ENCODE measurements at places on chromosomes 4 and X.

DNA sequence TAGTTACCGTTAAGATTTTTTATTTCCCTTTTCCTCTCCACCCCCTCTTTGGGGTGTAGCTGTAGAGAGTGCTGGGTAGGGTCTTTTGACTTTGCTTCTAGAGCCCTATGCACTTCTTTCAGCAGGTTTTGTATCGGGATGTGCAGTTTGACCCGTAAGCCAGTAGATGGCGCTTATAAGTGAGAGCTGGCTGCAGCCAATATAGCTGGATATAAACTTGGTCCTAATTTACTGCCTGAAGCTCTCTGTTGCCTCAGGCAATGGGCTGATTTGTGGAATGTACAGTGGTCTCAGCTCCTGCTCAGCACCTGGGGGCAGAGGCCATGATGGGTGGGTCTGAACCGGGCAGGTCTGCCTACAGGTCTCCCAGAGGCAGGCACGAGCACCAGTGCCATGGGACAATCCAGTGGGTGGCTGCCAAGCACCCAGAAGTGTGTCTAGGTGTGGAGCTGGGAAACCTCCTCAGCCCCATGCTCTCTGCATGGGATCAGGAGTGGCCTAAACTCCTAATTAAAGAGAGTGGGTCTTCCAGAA is 146.5 kb downstream of the SPANXN1 start:
- DNase-seq, result no peak

GRCh38 chrX:39204353-39204752 is 403.1 kb downstream of the MID1IP1 start:
- no peak for DNase-seq

- DNase-seq, result no peak
These were observed 121.9 kb upstream of the SMIM10 start for GRCh38 chrX:134868771-134869495.

DNA sequence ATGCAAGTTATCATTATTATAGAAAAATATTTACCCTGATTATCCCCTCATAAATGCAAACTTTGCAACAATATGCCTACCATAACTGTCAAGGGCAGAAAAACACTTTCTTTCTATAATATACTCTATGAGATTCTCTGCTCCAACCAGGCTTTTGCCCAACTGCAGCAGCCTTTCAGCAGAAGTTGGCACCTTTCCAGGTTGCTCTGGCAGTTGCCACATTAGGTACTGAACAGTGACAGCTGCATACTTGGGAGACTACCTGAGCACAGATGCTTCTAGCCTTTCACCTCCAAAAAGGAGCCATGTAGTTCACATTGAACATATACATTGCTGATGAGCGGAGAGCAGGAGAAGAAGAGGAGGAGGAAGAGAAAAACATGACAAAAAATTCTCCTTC is 69.5 kb upstream of the BRWD3 start:
- DNase-seq, result no peak

GRCh38 chrX:41350976-41351569 is 17.1 kb downstream of the DDX3X start:
- no peak for DNase-seq

DNA sequence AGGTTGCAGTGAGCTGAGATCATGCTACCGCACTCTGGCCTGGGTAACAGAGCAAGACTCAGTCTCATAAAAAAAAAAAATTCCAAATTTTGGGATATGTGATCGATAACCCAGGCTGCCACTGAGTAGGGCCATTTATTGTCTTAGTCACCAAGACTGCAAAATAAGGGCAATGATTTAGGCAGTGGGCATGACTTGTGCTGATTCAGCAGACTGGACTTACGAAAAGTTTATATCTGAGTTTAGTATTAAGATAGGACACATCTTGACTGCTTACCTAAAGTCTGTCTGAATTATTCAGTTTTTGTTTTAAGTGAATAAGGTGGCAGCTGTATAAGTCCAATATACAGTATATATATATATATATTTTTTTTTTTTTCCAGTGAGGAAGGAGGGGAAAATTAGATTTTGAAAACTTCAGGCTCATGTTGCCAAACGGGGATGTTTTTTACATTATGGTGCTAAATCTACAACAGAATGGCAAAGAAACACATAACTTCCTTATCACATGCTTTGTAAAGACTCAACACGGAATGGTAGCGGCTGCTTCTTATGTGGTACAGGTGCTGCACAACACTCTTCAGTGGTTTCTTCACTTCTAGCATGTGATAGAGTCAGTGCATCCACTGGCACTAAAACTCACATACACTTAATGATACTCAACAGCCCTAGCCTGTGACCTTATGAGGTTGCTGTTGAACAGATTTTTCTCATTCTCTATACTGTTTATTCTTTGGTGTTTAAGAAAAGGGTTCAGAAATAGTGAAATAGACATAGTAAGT is 6.5 kb downstream of the TEX13D start:
- DNase-seq, result no peak

DNA sequence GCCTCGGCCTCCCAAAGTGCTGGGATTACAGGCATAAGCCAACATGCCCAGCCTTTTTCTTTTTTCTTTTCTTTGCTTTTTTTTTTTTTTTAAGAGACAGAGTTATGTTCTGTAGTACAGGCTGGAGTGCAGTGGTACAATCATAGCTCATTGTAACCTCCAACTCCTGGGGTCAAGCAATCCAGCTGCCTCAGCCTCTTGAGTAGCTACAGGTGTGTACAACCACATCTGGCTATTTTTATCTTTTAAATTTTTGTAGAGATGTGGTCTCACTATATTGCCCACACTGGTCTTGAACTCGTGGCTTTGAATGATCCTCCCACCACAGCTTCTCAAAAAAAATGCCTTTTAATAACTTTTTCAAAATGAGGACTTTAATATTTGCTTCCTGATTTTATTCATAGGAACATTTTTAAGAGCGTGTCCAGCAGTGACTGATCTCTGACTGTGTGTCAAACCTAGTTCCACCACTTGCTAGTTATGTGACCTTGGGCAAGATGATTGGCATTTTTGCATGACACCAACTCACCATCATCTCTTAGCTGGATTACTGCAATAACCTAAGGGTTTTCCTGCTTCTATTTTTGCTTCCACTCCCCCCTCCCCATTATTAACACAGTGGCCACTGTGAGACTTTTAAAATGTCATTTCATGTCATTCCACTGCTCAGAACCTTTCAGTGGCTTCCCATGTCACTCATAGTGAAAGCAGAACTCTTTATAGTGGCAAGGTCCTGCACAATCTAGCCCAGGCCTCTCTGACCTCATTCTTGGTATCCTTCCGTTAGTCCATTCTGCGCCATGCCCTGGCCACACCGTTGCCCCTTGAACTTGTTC is 4.5 kb upstream of the TNIP3 start:
- no peak for DNase-seq

GRCh38 chr4:108937066-108937465 is 174.2 kb upstream of the ETNPPL start:
- no peak for DNase-seq

GRCh38 chr4:808860-809570 is 16.9 kb downstream of the CPLX1 start:
- no peak for DNase-seq

- DNase-seq, result no peak
These were observed 136.6 kb downstream of the STAG2 start for GRCh38 chrX:124098089-124098488.

GRCh38 chrX:140274811-140275525 is 229.9 kb downstream of the SOX3 start:
- DNase-seq, result no peak

DNA sequence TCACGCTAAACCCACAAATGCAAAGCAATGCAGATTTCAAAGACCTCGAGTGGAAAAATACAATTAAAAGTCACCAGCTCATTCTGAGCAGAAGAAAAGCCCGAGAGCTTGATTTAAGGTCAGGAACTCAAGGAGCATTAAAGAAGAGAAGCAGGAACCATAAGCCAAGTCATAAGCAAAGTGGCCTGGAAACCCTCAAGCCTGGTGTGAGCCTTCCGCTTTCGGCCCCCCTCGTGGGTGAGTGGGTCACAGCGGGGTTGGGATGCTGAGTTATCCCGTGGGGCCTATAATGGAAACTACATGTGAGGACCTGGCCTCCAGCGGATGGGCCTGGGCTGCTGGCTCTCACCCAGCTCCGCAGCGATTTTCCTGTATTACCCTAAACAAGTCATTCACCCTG is 504.3 kb downstream of the RAB28 start:
- no peak for DNase-seq

DNA sequence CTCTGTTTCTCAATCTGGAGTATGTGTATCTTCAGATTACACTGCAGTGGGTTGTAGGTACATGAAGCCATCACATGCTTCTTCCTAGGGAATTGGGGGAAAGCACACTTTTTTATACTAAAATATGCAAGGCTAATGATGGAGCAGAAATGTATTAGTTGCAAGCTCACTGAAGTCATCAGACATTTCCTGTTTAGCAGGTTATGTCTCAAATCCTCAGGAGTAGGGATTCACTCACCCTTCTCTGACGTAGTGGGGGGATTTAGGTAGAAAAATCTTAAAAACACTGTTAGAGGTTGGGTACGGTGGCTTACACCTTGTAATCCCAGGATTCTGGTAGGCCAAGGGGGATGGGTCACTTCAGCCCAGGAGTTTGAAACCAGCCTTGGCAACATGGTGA is 128.4 kb upstream of the GPC4 start:
- no peak for DNase-seq

DNA sequence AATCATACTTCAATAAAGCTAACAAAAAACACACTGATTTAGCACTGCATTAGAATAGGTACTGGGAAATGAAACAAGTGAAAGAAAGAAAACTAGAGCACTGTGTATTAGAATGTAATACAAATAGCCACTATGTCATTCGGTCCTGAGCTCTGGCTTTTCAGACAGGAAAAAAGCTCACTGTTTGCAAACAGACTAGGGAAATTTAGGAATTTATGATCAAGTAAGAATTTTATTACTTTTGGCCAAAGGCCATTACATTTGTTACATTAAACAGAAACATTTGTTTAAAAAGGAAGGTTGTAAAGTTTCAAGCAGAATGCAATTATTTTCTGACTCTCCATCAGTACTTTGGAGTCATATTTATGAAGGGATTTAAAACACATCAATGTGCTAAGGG is 68.7 kb downstream of the KLHL8 start:
- no peak for DNase-seq

- DNase-seq, result no peak
These were observed 102.8 kb downstream of the GLUD2 start for GRCh38 chrX:121150217-121150616.

- DNase-seq, result no peak
These were observed 640.7 kb upstream of the AGA start for GRCh38 chr4:178082906-178083305.

GRCh38 chrX:65706041-65706828 is 38.8 kb downstream of the MSN start:
- no peak for DNase-seq

- DNase-seq, result no peak
These were observed 21.5 kb downstream of the NAT8L start for GRCh38 chr4:2080429-2081300.

- no peak for DNase-seq
These were observed 163.0 kb downstream of the PCDH7 start for GRCh38 chr4:30882995-30883675.

- no peak for DNase-seq
These were observed 47.0 kb upstream of the ARSJ start for GRCh38 chr4:114026447-114026846.

- DNase-seq, result no peak
These were observed 783 bp downstream of the RBPJ start for GRCh38 chr4:26321373-26322221.

DNA sequence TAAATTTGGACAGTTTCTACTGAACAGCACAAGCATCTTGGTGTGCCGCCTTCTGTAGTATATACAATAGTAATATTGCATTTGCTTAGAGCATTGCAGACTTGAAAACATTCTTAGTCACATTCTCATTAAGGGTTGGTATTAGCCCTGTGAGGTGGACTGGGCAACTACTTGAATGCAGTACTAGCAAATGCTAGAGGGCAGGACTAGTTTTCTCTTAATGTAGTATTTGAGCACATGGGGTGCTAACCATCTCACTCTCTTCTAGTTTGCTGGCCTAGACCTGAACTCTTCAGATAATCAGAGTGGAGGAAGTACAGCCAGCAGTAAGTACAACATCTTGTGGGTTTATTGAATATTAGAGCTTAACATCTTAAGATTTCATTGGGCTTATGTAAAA is 3.2 kb downstream of the DDX3X start:
- no peak for DNase-seq

- DNase-seq, result no peak
These were observed 459.4 kb upstream of the LCORL start for GRCh38 chr4:18480928-18481327.

GRCh38 chr4:83772685-83773084 is 236.8 kb downstream of the GPAT3 start:
- no peak for DNase-seq

DNA sequence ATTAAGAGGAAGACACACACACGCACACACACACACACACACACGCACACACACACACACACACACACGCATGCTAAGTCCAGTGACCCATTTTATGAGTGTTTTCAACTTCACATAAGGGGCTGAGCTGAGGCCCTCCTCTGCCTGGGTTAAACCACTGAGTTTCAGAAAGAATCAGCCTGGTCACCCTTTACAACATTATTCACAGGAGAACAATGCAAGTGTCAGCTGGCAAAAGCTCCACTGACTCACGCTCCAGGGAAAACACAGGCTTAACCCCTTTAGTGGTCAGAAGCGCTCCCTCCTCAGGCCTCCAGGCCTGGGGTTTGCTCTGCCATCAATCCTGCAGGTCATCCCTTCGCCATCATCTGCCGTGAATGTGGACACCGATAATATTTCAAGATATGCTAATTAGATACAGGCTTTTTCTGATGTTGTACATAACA is 46.9 kb downstream of the ACOX3 start:
- no peak for DNase-seq

DNA sequence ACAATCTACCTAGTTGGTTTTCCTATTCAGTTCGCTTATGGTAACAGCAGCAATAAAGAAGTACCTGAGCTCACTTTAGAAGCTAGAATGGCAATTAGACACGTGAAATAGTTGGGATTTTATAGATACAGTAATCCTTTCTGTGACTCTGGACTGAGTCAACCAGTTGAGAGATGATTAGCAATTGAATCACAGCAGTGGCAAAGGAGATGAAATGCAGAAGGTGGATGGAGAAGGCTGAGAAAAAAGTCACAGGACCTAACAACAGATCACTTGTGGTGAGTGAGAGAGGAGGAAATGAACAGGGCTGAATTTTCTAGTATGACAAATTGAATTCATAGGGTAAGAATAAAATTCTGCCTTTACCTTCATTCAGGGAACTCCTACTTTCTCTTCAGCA is 197.1 kb upstream of the MAGEB18 start:
- DNase-seq, result no peak

DNA sequence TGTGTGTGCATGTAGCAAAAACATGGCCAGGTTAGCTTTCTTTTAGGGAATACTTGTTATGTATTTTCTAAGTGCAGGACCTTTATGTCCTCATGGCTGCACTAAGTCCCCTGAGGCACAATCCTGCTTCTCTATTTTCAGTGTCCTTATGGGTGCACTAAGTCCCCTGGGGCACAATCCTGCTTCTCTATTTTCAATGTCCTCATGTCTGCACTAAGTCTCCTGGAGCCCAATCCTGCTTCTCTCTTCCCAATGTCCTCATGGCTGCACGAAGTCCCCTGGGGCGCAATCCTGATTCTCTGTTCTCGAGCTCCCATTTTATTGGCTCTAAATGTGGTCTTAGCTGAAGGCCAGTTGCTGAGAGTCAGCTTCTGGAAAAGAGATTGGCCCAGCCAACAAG is 49.7 kb upstream of the GPRIN3 start:
- DNase-seq, result no peak

GRCh38 chr4:43264730-43265129 is 372.2 kb downstream of the GRXCR1 start:
- no peak for DNase-seq

- DNase-seq, result no peak
These were observed 40.7 kb upstream of the DDX3X start for GRCh38 chrX:41293269-41293668.

GRCh38 chr4:88737307-88737941 is 39.8 kb upstream of the NAP1L5 start:
- no peak for DNase-seq

Data from activated CD4-positive, alpha-beta T cell treated with anti-CD3 and anti-CD28 coated beads for 1 hour (primary cell).